A549 treated with DMSO at 1 μM for 4 hours (cell line): ENCODE measurements at places on chromosomes 5 and 9. TPM values are rescaled to one million over a fixed set of nuclear protein-coding genes. Genes with fewer than 3 reads are reported as not detected.

The TMEM174 gene
- not detected in 5 replicates for total RNA-seq

The KCNMB1 gene
- total RNA-seq = not detected in 5 replicates

The SPATA31E1 gene
- 0.04 TPM in 1 of 5 replicates, not detected in the others for total RNA-seq

The SNX30 gene
- total RNA-seq = 4.9 to 6.1 TPM (median 5.8 TPM) in 5 replicates

The AK8 gene
- 0.74 to 1.5 TPM (median 0.89 TPM) in 5 replicates for total RNA-seq
